ENCODE measurements at places on chromosomes 5 and 9.
A peak's percentile ranks its signal among the peaks of the same experiment; 100 is the strongest.

- peak; percentile 44 for DNase-seq
Measured at GRCh38 chr5:179906795-179907555, 722 bp downstream of the TBC1D9B start.

DNA sequence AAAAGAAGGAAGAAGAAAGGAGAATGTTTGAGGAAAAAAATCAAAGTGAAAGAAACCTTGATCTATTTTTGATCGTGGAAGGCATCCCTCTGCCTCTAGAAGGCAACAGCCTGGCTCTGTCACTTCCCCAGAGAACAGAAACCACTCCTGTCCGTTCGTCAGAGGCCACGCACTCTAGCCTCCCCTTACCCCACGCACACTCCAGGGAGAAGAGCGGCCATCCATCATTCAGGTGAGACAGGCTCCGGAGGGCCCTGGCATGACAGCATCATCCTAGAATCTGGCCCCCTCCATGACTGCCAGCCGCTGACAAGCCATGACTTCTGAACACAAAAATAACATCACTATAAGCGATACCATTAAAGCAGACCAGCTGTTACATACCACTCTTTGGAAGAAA, 135.8 kb downstream of the ROR2 start:
- DNase-seq, result no peak

- no peak for DNase-seq
Measured at GRCh38 chr5:110809006-110809405, 70.2 kb downstream of the SLC25A46 start.

DNA sequence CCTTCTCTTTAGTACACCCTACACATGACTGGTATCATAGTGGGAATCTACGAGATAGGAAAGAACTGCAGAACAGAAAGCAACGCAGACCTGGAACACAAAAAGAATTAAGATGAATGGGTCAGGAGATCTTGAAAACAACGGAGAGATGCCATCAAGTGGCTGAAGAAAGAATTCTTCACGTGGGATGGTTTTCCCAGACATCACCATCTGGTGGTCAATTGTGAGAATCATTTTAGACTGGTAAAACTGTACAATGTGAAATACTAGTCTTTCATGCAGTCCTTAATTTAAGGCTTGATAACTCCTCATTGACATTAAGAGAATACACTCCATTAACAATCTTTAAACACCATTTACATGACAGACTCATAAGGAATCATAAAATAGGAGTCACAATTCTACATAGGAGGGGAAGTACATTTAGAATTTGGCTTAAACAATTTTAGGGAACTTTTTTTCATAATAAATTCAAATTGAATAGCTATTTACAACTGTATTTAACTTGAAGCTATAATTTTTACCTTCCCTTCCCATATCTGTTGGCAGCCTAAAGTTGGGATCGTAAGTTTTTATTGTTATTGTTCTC, 128.4 kb upstream of the TRPM3 start:
- peak; percentile 58 for DNase-seq

- no peak for DNase-seq
Measured at GRCh38 chr5:117982691-117983090, 1005.7 kb downstream of the DTWD2 start.

- no peak for DNase-seq
Measured at GRCh38 chr9:120281665-120282064, 298.3 kb downstream of the CDK5RAP2 start.

- DNase-seq, result no peak
Measured at GRCh38 chr9:33051144-33051543, 25.3 kb downstream of the SMU1 start.

DNA sequence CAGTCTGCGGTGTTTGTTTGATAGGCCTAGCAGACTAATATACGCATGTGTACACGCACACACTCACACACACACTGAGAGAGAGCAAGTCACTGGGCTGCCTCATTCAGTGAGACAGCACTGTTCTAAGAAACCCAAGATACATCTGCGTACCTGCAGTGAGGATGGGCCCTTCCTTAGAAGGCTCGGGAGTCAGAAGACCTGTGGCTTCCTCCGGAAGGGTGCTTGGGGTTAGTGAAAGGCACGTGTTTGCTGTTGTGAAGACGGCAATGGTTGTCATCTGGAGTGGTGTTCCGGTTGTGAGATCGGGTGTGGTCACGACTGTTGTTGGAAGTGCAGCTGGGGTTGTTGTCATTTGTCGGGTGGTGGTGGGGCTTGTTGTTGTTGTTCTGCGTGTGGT, 11.7 kb downstream of the TIMD4 start:
- DNase-seq, result no peak
